ENCODE measurements at places on chromosomes 1 and 21.

- no peak for DNase-seq
These were observed 5.3 kb upstream of the TMEM52 start for GRCh38 chr1:1924386-1924785.

DNA sequence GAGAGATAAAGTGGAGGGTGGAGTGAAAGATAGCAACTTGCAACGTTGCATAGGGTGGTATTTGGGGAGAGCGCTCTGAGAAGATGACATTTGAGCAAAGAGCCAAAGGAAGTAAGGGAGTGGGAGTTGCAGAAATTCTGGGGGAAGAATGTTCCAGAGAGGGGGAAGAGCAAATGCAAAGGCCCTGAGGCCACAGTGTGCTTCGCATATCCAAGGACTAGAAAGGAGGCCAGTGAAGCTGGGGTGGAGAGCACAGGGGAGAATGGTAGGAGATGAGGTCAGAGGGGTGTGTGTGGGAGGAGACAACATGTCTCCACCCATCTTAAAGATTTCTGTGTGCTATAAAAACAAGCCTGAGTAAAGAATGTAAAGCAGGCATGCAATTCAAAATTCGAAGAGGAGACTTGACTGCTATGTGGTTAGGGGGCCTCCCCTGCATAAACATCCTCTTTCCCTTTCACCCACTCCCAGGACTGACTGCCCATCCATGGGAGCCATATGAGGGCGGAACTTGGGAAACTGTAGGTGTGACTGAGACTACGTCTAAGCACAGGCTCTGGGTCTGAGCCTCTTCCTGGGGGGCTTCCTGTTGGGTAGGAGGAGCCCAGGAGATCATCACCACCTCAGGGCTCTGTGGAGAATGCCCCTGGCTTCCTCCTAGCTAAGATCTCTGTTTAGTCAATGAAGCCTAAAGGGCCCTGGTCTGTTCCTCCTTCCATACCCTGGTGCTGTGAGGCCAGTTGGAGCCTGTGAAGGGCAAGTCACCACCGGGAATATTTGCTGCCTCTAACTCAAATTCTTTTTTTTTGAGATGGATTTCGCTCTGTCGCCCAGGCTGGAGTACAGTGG is 2.9 kb upstream of the CLIC4 start:
- DNase-seq: no peak

DNA sequence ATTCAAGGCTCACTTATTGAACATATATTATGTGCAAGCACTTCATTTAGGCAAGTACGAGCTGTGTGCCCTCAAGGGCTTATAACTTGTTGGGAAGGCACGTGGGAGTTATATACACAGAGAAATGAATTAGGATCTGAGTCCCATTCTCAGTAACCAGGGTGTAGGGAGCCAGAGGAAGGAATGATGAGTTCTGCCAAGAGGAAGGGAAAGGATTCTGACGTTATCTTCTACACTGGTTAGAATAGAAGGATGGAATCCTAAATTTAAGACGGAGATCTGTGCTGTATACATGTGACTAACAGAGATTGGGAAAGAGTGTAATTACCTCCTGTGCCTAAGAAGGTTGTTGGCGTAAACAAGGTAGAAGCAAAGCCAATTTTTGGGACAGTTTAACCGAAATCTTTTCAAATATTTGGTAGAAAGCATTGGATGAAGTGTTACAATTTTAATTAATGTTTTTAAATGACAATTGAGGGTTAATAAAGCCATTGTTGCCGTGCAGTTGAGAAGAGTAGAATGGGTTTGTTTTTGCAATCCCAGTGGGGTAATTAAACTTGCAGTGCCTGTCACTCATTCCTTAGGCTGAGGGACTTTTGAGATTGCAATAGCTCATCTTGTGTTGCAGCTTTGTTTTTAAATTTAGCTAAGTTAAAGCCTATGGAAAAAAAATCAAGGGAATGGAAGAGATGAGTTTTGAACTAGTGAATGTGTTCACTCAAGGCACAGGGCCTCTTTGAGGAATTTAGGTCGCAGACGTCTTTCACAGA is 177.2 kb downstream of the NFIA start:
- DNase-seq: no peak

DNA sequence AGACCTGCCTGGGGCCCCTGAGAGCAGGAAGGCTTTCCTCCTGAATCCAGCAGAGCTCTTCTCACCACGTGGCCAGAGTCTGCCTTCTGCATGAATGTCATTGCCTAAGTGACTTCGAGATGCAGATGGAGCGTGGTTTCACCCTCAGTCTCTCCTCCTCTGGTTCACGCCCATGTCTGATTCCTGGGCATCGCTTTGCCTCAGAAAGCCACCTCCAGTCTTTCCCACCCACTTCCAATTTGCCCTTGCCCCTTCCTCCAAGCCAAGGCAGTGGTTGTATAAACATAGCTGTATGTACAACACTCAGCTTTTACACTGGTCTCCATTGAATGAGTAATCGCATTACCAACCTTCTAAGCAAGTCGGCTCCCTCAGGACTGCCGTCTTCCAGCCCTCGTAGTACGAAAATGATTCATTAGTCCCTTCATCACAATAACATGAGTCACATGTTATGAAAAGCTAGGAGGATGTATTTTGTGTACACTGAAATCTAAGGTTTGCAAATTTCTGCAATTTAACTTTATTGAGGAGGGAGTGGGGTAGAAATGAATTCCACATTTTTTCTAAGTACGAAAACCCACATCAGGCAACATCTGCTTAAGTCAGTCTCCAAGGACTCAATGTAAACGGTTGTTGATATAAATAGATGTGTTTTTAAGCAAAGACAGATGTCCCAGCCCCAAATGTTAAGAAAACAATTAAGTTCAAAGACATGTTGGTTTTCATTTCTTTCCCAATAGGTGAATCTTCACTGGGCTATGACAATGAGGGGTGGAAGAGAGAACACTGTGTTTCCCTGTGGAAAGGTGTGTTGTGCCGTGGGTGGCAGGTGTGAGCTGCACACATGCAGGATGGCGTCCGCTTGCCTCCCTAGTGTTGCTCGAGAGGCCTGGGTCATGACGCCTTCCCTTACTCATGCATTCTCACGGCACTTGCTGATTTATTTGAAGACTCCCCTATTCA is 32.3 kb upstream of the ETS2 start:
- peak; percentile 56 for DNase-seq

DNA sequence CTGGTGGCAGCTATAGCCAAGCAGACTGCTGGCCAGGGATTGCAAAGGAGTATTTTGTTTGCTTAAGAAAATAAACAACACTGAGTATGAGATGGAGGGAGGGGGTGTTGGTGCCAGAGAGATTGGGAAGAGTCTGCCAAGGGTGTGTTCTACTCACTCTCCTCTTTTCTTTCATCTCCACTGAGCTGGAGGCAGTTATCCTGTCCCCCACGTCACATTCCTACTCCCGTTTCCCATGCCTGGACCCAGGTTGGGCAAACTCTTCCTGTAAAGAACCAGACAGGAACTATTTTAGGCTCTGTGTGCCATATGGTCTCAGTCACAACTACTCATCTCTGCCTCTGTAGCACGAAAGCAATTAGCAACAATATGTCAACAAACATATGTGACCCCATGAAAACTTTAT is 1.4 kb upstream of the IL24 start:
- no peak for DNase-seq

DNA sequence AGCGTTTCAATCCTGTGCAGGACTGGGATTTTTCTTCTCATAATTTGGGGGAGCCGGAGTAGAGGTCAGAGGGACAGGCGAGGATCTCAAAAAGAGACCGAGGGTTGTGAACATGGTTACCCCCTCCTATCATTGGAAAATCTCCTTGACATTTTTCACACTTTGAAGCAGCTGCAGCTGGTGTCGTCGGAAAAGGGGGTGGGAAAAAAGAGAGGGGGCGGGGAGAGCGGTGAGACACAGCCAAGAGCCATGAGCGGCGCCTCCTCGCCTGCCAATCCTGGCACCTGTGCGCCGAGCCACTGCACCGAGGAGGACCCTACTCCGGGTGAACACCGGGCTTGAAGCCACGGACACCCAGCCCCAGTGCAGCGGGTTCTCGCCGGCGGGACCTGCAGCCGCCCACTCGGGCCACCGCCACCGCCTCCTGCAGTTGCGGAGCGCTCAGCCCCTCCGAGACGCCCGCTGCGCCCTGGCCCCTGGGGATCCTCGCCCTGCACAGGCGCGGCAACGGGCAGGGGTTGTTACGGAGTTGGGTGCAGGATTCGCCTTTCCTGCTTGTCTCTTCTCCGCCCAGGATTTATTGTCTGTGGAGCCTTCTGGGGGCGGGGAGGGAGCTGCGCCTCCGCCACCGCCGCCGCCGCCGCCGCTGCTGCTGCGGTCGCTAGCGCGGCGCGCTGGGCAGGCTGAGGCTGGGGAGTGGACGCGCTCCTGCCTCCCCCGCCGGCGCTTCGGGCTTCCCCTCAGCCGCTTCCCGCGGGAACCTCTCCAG is at the start of gene LRRC7:
Gene LRRC7, plus strand, starts transcription at position 271 of the 769 bp plus-strand sequence. CDS start 718 bp downstream, outside the sequence.
- DNase-seq: peak; percentile 4

- DNase-seq: no peak
These were observed 1.4 kb downstream of the TENT5B start for GRCh38 chr1:27011058-27011764.

DNA sequence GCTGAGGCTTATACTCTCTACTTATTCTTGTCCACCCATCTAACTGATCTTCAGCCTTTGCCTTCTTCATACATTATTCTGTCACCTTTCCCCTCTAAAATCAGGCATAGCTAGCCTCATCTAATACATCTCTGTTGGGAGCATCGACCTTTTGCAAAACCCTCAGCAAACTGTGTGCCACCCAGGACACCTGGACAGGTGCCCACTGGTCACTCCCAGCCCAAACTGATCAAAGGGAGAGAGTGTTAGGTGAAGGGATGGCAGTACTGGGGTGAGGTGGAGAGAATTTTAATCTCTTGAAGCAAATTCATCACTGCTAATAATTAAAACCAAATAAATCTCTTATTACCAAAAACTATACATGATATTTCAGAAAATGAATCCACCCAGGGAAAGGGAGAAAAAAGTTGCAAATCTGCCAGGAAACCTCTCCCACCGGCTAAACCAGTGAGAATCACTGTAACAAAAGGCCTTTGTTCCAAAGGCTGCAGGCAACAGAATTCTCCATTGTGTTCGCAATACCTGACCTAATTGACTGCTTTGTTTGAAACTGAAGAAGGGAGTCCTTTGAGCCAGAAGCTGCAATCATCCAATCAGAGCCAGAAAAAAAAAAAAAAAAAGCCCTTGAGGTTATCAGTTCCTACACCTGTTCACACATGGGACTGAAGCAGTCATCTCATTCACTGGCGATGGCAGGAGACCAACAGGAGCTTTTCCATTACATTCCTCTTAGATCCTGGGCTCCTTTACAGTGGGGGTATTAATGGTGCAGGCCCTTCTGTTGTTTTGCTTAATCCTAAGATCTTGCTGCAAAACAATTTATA is 172.6 kb downstream of the APP start:
- DNase-seq: no peak
